ENCODE measurements at places on chromosomes 3 and 15.

DNA sequence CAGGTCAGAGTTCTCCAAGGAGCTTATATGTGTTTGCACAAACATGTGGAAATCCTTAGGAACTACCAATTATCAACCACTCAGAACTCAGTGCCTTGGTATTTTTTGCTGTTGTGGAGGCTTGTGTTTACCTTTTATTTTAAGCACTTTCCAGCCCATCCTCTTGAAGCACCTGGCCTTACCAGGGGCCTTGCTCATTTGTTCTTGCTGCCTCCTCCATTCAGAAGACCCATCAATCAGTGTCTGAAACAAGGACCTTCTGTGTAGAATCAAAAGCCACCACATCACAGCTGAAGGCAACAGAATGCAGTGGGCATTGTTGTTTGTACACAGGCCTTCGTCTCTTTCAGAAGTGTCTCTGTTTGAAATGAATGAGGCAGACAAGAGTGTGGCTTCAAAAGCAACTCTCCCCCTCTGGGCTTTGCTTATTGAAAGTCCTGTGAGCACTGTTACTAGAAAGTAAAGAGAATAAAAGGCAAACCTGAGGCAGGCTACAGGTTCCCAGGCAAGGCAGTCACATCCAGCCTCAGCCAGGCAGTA lies 24.5 kb upstream of the LIPC start:
- no peak for DNase-seq

DNA sequence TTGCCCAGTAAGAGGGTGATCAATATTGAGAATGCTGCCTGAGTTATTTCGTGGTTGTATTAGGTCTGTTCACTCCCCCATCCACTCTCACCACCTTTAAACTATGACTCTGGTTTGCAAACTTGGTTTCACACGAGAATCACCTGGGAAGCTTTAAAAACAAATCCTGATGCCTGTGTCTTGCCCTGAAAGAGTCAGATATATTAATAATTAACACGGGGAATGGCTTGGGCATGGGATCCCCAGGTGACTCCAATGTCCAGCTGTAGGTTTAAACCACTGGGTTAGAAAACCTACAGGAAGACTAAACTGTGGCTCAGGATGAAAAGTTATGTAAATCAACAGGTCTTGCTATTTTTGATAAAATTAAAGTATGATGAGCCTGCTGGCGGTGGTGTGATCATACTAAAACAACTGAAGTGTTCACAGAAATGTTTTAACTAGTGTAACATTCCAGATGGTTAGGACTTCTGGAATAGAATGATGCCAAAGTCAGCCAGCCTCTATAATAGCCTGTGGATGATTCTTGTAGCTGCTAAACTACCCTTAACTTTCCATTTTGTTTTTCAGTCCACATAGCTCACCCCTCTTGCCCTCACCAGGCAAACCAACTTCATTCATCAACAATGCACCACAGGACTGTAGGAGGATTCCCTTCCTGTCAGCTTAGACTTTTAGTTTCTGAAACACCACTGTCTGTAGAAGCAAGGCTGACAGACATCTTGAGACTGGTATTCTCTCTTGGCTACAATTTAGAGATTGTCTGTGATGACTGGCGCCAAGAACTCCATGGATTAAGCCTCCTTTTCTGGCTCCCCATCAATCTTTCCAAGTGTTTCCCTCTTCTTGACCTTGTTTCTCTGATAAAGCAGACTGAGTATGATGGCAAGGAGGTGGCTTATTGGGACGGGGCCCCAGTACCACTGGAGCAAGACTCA lies 119.1 kb upstream of the ADAMTS9 start:
- DNase-seq: no peak

DNA sequence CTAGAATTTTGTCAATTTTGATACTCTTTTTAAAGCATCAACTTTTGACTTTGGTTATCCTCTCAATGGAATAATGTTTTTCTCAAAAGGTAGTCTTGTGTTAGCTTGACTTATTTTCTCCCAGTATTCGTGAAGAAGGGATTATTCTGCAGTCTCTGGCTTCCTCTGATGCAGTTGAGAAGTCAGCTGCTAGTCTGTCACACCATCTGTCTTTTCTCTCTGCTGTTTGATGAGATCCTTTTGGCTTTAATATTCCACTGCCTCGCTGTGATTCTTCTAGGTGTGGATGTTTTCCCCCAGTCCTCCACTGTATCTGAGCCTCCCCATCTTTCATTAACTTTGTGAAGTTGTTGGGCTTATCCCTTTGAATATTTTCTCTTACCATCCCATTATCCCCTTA lies 141.0 kb downstream of the WDR72 start:
- no peak for DNase-seq

- DNase-seq: no peak
These were observed 6.9 kb downstream of the ST8SIA2 start for GRCh38 chr15:92400573-92400972.

- DNase-seq: no peak
These were observed 1.7 kb upstream of the DNAJC17 start for GRCh38 chr15:40808861-40809450.

GRCh38 chr15:67065531-67066005 lies at the start of gene SMAD3:
TSS of gene SMAD3 (plus strand) at chr15:67065602. CDS start at chr15:67066155, 553 bp downstream.
- peak; percentile 96 for DNase-seq

DNA sequence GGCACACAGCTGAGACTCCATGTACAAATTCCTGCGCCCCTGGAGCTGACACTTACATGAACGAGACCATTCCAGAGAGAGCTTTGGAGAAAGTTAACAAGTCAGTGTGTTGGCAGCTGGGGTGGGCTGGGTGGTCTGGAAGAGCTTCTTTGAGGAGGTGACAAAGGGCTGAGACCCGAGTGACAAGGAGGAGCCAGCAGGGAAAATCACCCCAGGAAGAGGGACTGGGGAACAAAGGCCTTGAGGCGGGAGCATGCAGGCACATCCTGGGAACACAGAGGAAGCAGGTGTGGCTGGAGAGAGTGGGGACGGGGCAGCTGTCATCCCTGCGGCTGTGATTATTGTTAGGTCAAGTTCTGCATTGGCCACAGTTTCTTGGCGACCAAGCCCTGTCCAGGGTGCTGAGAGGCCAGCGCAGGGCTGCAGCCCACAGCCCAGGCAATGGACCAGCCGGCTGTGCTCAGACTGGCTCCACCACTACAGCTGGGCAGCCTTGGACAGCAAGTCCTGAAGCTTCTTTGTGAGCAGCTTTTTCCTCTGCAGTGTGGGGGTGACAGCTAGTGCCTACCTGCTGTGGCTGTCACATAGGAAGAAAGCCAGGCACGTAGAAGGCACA lies 34.2 kb upstream of the PRR23E start:
- DNase-seq: no peak

- no peak for DNase-seq
These were observed 93.3 kb upstream of the SLC4A7 start for GRCh38 chr3:27577504-27577903.

- DNase-seq: no peak
These were observed 137.4 kb downstream of the RYR3 start for GRCh38 chr15:33448151-33448550.

GRCh38 chr3:181886676-181887075 lies 175.0 kb downstream of the SOX2 start:
- no peak for DNase-seq

GRCh38 chr15:63190769-63191649 lies 1.6 kb downstream of the RAB8B start:
- DNase-seq: no peak

- no peak for DNase-seq
These were observed 166.6 kb downstream of the BBX start for GRCh38 chr3:107689355-107689754.

GRCh38 chr3:8301977-8302735 lies 199.5 kb upstream of the LMCD1 start:
- DNase-seq: peak; percentile 57

DNA sequence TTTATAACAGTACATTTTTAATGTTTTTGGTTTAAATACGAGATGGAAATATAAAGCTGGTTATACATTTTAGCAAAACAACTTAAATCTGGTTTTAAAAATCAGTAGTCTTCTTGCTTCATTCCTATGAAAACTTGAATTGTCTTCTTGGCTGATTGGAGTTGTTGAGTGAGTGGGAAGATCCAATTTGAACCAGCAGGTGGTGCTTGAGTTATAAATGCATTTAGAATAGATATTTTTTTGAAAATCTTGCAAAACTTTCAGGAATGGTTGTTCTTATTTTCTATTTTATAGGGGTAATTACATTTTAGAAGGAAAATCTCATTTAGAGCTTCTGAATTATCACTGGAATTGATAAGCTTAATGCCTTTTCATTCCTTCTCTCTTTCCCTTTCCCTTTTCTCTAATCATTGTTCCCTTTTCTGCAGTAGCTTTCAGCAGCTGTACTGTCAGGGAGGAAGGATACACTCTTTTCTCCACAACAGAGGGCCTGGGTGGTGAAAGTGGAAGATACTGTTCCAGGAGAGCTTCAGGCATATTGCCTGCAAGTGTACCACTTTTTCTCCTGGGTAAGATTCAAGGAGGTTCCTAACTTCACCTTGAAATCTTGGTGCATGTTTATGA lies 335.6 kb downstream of the NLGN1 start:
- DNase-seq: peak; percentile 41

DNA sequence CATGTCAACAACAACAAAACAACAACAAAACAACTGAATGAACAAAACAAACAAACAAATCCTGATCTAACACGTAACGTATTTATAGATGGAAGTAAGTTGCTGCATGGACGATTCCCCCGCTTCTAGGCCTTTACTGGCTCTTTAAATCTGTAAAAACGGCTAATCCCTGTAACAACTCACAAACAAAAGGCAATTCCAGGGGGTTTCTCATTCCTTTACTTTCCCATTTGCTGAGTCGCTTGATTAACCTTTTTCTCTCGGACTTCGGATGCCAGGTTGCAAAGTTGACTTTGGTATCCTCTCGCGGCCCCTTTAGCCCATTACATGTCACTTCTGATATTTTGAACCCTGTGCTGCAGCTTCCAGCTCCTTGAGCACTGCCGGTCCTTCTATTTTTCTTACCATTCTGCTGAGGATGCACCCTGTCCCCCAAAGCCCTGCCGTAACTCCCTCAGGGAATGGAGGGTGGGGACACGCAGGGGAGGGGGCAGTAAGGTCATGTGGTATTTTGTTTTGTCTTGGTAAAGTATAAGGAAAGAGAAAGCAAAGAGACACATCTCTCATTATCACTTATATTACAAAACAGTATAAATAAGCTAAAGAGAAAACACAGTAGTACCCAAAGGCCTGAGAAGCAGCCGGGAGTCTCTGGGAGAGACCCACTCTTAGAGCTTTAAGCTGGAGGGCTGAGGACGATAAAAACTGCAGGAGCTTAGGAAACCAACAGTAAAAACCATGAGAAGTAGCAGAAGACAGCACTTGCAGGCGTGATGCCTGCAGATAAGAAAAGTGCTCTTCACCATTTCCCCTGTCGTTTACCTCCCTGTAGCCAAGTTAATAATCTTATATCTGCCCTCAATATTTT lies 457.8 kb upstream of the ZNF717 start:
- no peak for DNase-seq

GRCh38 chr3:183375337-183375736 lies 53.1 kb downstream of the MCF2L2 start:
- DNase-seq: no peak

DNA sequence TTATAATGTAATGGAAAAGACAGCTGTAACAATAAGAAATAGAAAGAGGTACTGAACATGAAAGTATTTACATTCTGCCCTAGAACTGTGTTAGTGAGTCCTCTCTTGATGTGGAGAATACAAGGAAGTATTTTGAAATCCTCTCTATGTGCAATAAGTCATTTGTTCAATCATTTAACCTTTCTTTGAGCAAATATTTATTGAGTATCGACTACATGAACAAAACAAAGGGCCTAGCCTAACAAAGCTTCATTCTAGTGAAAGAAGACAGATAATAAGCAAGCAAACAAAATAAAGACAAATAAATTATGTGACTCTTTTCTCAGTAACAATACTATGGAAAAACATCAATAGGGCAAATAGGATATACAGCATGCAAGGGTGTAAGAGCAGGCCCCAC lies 354.9 kb upstream of the ATP11B start:
- DNase-seq: no peak

- DNase-seq: no peak
These were observed 479.8 kb downstream of the SHQ1 start for GRCh38 chr3:72368331-72368975.

- DNase-seq: no peak
These were observed 4.8 kb downstream of the CLN6 start for GRCh38 chr15:68224546-68225250.

GRCh38 chr3:122942937-122943827 lies 84.4 kb downstream of the SEMA5B start:
- DNase-seq: peak; percentile 40

DNA sequence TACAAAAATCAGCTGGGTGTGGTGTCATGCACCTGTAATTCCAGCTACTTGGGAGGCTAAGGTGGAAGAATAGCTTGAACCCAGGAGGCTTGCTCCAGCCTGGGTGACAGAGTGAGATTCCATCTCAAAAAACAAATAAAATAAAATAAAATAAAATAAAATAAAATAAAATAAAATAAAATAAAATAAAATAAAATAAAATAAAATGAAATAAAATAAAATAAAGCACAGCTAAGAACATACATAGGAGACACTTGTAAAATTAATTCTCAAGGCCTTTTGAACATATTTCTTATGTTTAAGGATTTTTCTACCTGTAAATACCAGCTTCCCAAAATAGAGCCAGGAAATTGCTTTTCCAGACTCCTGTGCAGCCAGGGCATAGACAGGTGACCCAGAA lies 703.0 kb downstream of the ZPLD1 start:
- no peak for DNase-seq

DNA sequence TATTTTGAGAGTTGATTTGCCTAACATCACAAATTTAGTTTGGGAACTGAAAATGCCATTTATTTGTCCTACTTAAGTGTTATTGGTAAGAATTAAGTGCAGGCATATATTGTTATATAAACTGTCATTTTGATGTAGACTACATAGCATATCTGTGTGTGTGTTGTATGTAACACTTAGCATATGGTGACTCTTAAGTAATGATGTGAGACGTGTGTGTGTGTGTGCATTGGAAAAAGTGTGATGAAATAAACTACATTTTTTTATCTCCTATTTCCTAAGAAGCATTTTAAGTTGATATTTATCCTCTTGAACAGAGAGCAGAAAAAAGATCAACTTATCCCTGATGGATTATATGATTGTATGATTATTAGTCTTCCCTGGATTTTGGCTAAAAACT lies 588.2 kb upstream of the SUCLG2 start:
- no peak for DNase-seq

GRCh38 chr3:22239011-22239410 lies 488.0 kb upstream of the ZNF385D start:
- DNase-seq: no peak

DNA sequence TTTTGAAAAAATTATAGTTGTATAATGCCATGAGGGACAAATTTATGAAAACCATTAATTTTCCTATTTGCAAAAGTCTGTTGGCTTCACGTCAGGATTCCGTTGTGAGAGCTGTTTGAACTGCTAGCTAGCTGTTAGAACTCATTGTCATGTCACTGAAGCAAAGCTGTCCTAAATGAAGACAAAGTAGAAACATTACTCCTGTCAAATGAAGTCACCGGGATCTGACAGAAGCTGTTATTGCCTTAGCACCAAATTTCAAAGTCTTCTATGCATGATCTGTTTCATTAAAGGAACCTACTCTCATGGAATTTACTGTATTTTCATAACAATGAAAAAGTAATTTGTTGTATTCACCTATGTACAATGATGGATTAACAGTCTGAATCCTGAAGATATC lies 479.8 kb downstream of the PLOD2 start:
- no peak for DNase-seq

- DNase-seq: no peak
These were observed 53.1 kb upstream of the ULK4 start for GRCh38 chr3:42014921-42015533.

- DNase-seq: peak; percentile 33
These were observed 98.2 kb downstream of the ZNF609 start for GRCh38 chr15:64558460-64559179.
